EL (cell line): ENCODE measurements at places on chromosomes 3 and 15.

GRCh38 chr3:189914799-189915198, 205.9 kb downstream of the P3H2 start:
- peak; percentile 89 for DNase-seq

DNA sequence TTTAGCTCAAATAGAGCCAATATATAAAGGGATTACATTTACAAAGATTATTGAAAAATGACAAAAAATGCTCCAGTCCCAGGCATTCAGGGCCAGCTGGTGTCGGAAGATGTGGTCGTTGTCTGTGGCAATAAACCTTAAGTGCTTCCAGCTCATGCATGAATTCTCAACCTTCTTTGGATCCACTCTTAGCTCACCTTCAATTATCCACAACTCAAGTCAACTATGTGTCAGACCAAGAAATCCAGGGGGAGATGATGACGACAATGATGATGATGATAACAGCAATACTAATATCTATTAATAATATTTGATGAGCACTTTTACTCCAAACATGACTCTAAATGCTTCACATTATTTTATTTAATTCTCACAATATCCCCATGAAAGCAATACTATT, 53.6 kb upstream of the PXYLP1 start:
- DNase-seq = no peak

DNA sequence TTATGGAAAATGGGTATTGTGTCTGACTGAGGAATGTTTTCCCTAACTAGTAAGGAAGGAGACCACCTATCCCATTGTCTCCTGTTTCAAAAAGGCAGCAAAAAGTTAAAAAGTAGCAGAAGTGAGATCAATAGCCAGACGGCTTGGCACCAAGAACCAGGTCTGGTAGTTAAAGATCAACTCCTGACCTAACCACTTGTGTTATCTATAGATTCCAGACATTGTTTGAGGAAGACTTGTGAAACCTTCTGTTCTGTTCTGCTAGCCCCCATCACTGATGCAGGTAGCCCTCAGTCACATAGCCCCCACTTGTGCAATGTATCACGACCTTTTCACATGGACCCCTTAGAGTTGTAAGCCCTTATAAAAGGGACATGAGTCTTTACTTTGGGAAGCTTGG, 46.3 kb upstream of the C2CD4B start:
- no peak for DNase-seq

DNA sequence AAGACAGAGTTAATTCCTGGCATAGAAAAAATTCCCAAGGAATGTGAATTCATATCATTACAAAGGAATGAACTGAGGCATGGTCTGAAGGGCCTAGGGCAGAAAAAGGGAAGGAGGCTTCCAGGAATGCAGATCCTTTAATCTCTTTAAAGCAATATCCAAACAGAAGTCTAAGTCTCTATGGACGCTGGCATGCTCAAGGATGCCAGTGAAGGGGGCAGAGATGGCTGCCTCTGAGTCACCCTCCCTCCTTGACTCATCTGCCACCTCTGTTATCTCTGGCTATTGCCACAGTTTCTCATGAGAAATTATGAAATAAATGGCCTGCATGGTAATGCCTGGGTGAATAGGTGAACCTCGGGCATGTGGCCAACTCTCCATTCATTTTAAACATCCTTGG, 96.3 kb upstream of the BCL6 start:
- DNase-seq = peak; percentile 84

DNA sequence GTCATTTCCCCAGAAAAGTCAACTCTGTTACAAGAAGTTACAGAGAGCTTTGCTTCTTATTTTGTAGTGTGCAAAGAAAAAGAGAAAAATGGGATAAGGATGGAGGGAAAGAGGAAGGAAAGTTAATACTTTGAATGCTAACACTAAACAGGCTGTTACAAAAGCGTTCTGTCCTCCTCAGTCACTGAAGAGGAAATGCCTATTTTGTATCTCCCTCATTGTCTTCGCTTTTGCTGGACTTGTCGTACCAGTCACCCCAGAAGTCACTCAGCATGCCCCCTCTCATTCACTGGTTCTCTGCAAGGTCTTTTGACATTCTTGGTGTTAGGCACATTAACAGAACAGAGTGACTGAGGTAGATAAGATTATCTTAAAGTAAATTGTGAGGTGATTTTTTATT, 129.6 kb downstream of the ALCAM start:
- no peak for DNase-seq

GRCh38 chr15:58040150-58040549, 25.4 kb downstream of the ALDH1A2 start:
- no peak for DNase-seq

DNA sequence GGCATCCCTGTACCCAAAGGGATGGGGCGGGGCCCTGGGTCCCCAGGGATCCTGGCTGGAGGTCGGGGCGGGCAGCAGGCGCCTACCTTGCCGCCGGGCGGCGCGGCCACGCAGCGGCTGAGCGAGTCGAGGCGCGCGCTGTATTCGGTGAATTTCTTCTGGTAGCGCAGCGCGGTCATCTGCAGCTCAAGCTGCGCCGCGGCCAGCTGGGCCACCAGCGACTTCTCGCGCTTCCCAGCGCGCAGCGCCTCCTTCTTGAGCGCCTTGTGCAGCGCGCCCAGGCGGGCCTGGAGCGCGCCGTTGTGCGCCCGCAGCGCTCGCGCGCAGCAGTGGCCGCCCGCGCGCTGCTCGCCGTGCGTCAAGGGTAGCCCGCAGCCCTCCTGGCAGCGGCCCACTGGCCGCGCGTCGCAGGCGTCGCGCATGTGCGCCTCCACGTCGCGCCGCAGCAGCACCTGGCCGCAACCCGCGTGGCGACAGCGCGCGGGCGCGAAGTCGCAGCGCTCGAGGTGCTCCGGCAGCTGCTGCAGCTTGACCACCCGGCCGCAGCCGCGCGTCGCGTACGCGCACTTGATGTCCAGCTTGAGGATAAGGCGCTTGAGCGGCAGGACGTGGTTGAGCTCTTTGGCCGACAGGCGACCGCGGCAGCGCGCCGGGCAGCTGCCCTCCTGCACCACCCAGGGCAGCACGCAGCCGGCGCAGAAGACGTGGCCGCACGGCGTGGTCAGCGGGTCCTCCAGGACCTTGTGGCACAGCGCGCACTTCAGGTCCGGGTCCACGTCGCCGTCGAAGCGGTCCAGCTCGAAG, 522 bp downstream of the PDZRN3 start:
- DNase-seq = peak; percentile 86

DNA sequence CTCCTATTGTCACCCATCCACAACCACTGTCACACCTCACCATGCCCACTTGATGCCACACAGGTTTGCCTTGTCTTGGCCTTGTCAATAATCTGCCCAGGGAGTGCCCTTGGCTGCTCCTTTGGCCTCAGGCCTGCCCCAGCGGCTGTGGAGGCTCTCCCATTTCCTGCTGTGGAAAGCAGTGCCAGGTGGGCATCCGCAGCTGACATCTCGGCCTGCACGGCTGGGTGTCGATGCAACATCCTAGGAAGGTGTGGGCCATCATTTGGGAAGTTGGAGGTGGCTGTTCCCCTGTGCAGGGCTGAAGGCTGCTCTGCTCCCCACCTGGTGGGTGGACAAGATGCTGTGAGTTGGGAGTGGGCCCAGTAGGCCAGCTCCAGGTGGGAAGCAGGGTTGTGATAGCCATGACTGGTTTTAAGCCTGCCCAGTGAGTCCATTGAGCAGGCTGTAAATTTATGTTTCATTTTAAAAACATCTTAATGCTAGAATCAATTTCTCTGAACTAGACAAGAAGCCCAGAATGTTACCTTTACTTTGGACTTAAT, 12.5 kb downstream of the DNAH1 start:
- no peak for DNase-seq

- DNase-seq = no peak
Measured at GRCh38 chr3:8253201-8253600, 248.4 kb upstream of the LMCD1 start.

GRCh38 chr3:103976931-103977339, 1389.8 kb upstream of the ALCAM start:
- DNase-seq = no peak

- no peak for DNase-seq
Measured at GRCh38 chr3:106789276-106789675, 588.0 kb upstream of the CCDC54 start.

- DNase-seq = peak; percentile 14
Measured at GRCh38 chr3:29201604-29202003, 79.3 kb upstream of the RBMS3 start.

DNA sequence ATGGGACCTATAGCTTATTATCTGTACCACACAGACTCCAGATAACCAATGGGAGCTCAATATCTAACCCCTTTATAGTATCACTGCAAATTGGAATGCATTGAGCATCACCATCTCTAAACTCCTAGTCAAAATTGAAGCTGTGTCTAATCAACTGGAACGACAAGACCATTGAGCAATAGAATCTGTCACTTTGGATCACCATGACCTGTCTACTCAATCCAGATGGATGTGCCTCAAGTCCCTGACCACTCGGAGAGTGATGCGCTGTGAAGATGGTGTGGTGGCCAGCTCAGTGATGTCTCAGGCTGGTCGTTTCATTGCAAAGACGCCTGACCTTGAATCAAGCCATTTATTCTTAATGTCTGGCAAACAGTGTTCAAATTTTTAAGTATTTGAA, 160.5 kb downstream of the SEMA6D start:
- DNase-seq = no peak

DNA sequence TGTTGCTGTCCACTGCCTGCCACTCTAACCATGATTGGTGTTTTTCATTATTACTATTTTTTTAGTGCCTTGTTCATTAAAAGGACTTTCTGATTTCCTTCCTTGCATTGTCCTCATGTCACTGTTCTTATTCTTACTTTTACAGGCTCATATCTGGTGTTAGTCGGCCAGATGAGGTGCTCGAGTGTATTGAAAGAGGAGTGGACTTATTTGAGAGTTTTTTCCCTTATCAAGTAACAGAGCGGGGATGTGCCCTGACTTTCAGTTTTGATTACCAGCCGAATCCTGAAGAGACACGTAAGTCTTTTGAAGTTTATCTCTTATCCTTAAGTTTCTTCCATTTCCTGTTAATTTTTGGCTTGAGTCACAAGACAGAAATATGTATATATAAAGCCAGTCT, 23.2 kb downstream of the QTRT2 start:
- DNase-seq = peak; percentile 44

DNA sequence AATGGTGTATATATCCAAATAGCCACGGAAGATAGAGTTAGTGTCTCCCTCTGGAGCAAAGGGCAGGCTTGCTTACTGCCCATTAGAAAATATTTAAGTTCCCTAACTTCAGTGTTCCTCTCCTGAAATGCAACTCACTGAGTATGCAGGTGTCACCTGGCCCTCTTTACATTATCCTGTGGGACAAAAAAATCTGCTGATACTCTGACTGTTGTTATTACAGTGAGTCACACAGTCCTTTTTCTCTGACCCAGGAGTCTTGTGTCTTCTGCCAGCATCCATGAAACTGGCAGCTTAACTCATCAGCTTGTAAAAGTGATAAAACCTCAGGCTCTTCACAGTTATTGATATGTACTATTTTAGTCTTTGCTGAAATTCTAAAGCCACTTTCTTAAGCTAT, 42.2 kb upstream of the RASGRF1 start:
- DNase-seq = no peak

- DNase-seq = no peak
Measured at GRCh38 chr3:148625095-148625736, 72.5 kb upstream of the AGTR1 start.

DNA sequence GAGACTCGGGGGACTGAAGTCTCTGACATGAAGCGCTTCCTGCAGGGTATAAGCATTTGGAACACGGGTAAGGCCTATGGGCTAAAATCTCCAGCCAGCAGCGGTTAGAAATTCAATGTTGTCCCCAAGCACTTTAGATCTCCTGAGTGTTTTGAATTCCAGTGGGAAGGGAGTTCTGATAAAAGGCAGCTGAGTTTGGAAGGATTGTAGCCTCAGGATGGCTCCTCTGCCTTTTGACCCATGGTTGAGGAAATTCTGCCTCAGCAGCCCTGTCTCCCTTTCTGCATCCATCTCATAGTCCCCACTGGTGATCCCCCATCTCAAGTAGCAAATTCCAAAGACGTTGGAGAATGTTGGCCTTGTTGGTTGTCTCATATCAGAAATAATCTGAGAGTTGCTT, 24.2 kb upstream of the HACD2 start:
- DNase-seq = no peak

GRCh38 chr3:19645093-19645492, 288.9 kb downstream of the EFHB start:
- DNase-seq = peak; percentile 0

DNA sequence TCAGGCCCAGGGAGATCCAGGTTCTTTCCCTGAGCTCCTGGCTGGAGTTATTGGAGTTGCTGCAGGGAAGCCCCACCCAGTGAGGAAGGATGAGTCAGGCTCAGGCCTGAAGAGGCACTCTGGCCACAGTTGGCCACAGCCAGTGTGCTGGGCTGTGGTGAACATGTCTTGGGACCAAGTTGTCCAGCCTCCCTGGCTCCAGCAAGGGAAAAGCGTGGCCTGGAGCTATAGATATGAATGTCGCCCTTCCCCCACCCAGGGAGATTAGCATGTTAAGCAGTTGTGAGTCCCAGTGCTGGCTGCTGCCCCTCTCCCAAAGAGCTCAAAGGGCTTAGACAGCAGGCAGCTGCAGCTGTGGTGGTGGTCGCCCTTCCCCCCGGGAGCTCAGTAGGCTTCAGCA, 963.2 kb downstream of the ROBO2 start:
- peak; percentile 33 for DNase-seq

GRCh38 chr3:143389388-143389787, 269.8 kb downstream of the CHST2 start:
- DNase-seq = no peak

GRCh38 chr15:25635191-25635590, 196.4 kb upstream of the UBE3A start:
- DNase-seq = no peak

DNA sequence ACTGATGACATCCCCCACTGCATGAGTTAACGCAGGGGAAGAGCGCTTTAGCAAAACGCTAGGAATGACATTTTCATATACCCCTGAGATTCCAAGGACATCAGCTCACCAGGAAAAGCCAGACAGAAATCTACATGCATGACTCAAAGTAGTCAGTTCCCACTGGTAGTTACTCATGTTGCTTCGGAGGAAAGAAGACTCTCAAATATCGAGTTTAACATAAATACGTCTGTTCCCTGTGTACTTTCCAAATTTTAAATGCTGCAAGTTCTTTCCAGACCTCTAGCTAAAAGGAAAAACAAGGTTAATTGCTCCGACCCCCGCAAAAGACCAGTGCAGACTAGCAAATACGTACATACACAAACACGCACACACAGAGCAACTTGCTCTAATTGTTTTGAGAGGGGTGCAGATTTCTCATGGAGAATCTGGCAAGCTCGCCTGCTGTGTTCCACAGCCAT, 115.4 kb upstream of the PRICKLE2 start:
- DNase-seq = peak; percentile 84

DNA sequence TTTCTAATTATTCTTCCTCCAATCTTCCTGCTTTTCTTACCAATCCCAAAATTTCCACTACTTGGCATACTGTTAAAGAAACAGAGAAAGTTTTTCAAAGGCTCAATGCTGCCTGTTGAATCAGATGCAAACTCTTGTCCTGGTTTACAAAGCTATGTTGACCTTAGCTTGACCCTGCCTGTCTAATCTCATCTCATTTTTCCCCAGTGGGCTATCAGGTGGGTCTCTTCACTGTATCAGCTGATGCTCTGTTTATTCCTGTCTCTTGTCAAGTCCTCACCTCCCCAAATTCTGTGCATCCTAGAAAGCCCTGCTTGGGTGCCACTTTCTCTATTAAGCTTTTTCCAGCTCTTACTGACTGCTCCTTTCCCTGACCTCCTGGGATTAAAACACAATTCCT, 18.2 kb downstream of the NFKBIZ start:
- DNase-seq = no peak
